NCI-H2171 (cell line): ENCODE measurements at places on chromosomes 4 and X.

GRCh38 chrX:113982766-113983165 lies 601.1 kb upstream of the HTR2C start:
- no peak for DNase-seq

DNA sequence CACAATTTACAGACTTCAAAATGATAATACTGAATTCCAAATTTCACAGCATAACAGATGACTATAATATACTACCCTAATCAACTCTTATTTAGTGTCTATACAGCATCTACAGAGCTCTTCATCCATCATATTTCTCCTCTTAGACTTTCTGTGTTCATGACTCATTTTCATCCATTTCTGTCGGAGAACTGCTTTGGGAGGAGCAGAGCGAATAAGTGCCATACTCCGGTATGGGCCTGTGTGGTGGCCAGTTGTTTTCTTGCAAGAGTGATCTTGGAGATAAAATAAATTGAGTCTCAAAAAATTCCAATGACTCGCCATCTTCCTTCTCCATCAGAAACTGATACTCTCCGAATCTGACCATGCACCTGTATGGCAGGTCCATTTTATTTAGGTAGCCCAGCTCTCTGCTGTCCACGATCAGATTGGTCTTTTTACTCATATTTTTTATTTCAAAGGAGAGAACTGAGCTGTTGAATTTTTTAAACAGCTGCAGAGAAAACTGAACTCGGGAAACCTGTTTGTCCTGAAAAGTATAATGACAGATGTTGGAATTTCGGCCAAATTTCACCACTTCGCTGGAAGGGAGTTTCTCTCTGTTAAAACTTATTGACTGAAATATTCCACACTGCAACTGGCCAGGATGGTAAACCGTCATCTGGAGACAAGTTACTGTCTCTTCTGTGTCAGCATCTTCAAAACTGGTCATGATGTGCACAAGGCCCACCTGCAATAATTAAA lies 7.8 kb downstream of the TIFA start:
- DNase-seq, result no peak

DNA sequence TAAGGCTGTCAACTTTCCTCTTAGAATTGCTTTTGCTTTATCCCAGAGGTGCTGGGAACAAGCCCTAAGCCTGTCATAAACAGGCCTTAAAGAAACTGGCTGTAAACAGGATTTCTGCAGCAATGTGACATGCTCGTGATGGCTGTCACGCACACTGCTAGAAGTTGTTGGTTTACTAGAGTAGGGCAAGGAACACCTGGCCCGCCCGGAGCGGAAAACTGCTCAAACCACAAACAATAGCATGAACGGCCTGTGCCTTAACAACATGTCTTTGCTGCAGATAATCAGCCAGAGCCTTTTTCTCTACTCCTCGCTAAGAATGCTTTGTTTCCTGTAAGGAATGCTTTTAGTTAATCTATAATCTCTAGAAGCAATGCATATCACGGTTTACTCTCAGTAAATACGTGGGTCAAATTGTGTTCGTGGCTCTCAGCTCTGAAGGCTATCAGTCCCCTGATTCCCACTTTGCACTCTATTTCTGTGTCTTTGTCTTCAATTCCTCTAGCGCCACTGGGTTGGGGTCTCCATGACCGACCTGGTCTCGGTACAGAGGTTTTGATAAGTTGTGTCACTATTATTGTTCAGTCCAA lies 318.3 kb downstream of the GLUD2 start:
- DNase-seq, result no peak

- no peak for DNase-seq
These were observed 38.1 kb upstream of the NOCT start for GRCh38 chr4:138977524-138977923.

DNA sequence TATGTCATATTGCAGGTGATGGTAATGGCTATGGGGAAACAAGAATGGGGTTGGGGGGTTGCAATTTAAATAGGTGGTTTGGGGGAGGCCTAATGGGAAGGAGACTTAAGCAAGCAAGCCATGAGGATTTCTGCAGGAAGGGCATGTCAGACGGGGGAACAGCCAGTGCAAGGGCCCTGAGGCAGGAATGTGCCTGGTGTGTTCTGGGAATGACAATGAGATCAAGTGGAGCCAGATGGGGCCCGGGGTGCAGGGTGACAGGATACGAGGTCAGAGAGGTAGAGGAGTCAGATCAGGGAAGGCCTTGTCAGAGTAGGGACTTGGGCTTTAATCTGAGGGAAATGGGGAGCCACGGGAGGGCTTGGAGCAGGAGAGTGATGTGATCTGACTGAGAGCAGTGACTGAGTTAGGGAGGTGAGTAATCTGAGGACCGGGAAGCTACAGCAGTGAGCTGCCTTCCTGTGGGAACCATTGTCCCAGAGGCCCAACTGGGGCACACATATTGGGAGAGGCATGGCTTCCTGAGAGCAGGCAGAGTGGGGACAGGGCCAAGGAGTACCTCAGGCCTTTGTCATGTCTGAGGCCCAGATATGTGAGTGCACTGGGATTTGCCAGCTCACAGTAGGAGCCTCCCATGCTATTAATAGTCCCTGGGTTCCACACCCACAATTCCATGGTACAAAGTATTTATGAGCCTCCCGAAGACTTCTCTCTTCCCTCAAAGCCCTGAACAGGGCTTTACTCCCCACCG lies 139.8 kb downstream of the BCOR start:
- DNase-seq, result no peak
